Nucleus accumbens (tissue), 56 donors: ENCODE measurements at places on chromosomes 12 and 14.

- no peak for DNase-seq
Measured at GRCh38 chr12:1853716-1854115, 33.4 kb downstream of the LRTM2 start.

GRCh38 chr12:55686366-55687010 lies 21.2 kb downstream of the ITGA7 start:
- DNase-seq, result no peak

GRCh38 chr12:100919116-100919515 lies 124.5 kb downstream of the ANO4 start:
- no peak for DNase-seq

DNA sequence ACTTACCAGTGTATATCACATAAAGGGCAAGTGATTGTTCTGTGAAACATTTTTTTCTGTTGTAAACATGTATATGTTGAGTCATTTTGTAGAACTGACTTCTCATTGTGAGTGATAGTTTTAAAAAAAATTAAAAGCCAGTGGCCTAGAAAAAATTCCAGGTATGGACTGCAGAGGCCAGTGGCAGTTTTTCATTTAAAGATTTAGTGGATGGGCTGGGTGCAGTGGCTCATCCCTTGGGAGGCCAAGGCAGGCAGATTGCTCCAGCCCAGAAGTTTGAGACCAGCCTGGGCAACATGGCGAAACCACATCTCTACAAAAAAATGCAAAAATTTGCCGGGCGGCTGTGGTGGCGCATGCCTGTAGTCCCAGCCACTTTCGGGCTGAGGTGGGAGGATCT lies 84.7 kb upstream of the MDM1 start:
- DNase-seq, result no peak

- no peak for DNase-seq
Measured at GRCh38 chr12:573232-573631, 90.0 kb downstream of the NINJ2 start.

DNA sequence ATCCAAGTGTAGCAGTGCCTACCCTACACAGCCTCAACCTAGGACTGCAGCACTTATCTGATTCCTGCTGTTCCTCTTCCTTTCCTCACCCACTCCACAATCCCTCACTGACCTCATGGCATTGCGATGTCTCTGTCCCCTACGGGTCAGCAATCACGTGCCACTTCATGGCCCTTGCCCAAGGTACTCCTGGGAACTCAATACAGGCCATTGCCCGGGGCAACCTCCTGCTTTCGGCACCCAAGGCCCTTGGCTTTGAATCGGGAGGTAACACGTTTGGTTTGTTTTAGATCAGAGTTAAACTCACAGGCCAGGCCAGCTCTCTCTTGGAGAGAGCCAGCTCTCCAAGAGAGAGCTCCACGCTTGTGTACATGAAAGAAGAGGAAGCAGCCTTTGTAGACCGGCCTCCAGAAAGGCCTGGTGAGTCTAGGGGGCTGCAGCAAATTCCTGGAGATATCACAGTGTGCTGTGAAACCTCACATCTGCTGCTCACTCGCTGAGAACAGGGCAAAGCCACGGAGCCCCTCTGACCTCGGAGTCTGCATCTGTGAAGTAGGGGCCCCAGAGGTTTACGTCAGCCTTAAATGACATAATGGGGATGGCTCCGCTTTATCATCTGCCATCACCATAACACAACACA lies 12.2 kb downstream of the CLMN start:
- peak; percentile 35 for DNase-seq

GRCh38 chr14:74015963-74016362 lies 3.1 kb downstream of the ENTPD5 start:
- DNase-seq, result no peak

- DNase-seq, result no peak
Measured at GRCh38 chr14:102418853-102419240, 56.1 kb downstream of the TECPR2 start.

DNA sequence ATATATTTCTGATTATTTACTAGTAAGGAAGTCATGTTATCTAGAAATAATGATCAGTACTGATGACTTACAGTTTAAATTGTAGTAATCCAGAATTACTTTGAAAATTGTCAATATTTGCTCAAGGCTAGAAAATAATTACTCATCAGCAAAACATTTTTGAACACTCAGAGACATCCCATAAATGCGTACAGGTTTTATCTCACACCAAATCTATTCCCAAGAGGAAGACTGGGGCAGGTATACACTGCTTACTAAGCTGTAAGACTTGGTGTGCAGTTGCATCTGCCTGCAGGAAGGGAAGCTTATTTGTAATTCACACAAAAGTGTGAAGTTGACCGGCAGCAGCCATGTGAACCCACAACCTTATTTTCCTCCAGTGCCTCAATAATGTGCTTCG lies 146.4 kb downstream of the CCER1 start:
- no peak for DNase-seq

DNA sequence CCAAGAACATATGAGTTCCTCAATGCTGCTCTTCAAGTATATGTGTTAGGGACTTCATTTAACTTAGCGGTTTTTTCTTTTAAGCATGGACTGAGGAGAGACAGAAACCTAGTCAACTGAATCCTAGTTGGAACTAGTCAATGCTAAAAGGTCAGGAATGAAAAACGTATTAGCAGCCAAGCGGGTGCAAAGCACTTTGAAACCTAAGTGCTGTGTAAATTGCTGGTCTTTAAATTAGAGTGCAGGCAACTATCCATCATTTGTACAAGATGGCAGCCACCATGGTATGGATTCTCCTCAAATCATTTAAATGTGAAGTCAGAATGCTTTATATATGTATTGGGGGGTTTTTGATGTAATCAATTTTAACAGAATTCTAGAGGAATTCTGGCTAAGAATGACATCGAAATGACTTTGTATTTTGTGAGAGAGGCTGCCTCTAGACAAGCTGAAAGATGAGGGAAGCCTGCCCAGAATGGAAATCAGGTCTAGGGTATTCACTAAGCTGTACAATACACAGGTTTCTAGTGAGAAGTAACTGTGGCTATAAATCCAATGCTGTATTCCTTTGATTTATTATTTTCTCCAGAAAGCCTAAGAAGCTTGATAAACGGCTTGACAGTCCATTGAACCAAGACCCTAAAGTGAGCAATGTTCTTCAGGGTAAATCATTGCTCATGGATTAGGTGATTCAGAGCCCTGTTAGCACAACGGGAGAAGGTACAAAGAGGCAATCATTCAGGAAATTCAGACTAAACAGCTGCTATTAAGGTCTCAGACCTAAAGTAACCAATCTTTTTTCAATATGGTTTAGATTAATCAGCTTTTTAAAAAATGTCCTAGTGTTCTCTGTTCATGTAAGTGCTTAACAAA lies 198.8 kb downstream of the ANO2 start:
- no peak for DNase-seq

DNA sequence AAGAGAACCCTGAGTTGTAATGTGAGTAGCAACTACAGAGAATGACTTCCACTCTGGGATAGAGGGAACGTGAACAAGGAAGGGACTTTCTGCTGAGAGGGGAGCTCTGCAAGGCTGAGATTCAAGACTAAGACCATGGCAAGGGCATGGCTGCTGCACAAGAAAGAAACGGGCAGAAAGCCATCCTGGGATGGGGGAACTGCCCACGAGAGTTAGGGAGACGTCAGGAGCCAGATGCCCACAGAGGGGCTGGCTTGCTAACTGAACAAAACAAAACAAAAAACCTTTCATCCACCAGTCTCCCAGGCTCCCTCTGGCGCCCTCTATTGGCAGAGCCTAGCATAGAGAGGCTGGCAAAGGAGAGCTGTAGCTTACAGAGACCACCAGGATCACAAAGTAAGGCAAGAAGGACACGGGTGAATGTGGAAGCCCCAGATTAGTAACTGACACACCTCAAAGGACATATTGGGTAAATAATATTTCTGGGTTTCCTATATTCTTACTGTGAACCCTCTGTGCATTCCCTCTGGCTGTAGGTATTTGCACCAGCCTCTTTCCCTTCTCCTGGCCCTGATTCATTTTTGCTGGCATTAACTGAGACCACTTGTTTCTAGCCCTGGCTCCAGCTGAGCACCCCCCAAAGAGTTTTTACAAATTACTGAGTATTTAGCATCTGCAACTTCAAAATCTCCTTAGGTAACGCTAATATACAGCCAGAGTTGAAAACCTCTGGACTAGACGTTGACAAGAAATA lies 338.3 kb downstream of the EMP1 start:
- peak; percentile 86 for DNase-seq

DNA sequence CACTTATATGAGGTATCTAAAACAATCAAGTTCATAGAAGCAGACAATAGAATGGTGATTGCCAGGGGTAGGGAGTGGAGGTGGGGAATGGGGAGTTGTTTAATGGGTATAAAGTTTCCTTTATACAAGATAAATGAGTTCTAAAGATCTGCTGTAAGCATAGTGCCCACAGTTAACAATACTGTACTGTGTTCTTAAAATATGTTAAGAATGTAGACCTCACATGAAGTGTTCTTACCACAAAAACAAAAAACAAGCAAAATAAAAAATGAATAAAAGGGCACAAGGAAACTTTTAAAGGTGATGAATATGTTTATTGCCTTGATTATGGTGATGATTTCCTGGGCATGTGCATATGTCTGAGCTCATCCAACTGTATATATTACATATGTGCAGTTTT lies 211.8 kb downstream of the MSRB3 start:
- no peak for DNase-seq

DNA sequence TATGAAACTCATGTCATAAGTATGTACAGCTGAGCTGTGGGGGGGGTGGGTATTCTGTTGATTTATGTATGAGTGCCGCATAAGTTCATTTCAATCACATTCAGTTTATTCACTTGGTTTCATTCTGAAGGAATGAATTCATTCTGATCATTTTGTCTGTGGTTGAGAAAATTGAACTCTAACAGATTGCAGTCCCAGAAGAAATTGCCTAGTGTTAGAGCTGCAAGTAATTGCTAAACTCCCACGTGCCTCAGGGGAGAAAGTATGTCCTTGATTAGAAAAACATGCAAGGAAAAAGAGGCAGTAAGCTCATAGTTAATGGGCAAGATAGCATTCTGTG lies 442.4 kb upstream of the MGAT4C start:
- DNase-seq, result no peak

DNA sequence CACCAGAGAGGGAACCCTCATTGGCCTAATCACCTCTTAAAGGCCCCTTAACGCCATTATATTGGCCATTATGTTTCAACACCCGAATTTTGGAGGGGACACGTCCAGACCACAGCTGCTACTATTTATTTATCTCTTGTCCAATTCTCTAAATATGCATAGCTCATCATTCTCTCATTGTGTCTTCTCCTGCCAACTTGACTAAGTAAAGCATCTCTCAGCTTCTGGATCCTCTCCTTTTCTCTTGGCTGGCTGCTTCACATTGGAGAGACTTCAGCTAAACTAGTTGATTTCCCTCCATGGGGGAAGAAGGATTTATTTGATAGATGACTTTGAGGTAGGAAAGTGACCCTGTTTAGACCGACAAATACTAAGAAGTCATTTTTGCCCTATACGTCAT lies 120.4 kb upstream of the KRR1 start:
- no peak for DNase-seq

- no peak for DNase-seq
Measured at GRCh38 chr14:104784846-104785707, 10.5 kb downstream of the AKT1 start.

DNA sequence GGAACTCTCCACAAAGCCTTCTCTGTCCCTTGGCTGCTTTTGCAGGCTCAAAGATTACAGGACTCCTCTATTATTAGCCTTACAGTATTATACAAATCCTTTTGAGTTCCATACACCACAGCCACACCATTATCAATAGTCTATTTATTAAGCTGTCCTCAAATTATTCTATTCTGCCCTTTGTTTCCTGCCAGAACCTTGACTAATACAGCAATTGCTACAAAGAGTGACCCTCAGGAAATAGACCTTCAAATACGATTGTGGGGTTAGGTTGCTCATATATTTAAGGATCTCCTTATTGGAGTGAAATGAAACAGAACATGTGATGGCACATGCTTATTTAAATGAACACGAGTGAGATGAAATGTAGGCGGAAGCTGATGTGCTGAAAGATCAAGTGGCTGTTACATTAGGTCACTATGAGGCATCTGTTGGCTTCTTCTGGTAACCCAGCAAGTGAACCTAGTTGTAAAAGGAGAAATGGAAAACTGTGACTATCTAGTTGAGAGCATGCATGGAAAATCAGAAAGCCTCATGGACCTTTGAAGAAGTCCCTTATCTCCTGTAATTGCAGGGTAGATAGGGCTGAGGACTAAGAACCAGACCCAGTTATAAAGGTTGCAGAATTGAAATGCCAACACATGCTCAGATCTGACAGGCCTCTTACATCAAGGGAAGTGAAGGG lies 75.5 kb downstream of the AVPR1A start:
- no peak for DNase-seq

- no peak for DNase-seq
Measured at GRCh38 chr12:48933664-48934311, 8.5 kb upstream of the FKBP11 start.
